ENCODE measurements at places on chromosomes 4 and X.

GRCh38 chr4:137735561-137736104 is 203.3 kb upstream of the PCDH18 start:
- DNase-seq, result no peak

DNA sequence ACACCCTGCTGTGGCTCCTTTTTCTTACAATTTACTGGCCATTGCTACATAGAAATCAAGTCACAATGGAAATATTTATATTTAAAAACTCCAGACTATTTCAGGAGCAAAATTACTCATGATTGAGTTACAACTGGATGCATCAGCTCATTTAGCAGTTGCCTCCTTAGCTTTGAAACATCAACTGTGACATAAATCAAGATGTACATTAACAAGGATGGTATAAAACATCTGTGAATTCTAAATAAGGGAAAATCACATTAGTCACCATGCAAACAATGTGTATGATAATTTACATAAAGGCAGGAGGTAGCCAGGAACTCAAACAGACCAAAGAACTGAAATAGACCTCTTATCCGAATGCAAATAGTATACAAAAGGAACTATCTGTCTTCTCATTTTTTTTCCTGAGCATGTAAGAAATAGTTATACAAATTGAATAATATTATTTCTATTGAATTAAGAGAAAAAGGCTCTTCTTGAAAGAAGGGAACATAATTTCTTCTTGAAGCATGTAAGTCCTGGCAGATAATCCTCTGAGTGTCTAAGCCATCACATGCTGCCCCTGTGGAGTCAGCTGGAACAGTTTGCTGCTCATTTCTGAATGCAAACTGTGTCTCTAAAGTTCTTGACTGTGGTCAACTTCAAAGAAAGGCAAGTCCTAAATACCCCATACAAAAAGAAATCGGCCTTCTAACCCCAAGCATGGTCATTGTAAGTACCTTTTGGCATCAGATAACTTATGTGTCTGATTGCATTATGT is 151.2 kb downstream of the NAA11 start:
- no peak for DNase-seq

DNA sequence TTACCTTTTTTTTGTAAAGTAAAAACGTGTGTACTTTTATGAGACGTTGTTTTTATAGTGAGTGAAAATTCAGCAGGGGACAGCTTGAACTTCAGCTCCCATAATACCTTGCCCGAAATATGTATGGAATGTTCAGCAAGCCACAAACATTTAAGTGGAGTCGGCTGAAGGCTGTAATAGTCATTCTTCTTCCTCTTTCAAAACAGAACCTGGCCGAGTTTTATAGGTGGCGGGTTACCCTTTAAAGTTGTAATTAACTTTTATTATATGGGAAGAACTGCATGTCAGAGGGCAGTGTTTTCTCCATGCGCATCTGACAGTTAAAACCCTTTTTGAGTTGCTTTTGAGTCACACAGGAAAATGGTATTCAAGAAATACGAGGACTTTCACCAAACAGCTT is 50.7 kb downstream of the CLDN34 start:
- DNase-seq, result peak; percentile 57

DNA sequence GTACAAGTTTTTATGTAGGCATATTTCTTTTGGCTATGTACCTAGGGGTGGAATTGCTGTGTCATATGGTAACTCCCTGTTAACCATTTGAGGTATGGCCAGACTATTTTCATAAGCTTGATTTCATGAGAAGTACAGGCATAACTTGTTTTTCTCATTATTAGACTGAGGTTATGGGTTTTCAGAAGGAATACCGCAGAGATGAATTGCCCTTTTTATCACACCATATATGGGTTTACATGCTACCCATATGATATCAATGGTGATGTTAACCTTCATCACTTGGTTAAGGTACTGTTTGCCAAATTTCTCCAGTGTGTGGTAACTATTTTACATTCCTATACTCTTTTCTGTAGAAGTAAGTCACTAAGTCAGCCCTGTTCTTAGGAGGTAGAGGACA is 23.5 kb downstream of the RAB40A start:
- DNase-seq, result no peak

- DNase-seq, result no peak
Observed at GRCh38 chr4:109738104-109738872, 8.4 kb upstream of the PLA2G12A start.

DNA sequence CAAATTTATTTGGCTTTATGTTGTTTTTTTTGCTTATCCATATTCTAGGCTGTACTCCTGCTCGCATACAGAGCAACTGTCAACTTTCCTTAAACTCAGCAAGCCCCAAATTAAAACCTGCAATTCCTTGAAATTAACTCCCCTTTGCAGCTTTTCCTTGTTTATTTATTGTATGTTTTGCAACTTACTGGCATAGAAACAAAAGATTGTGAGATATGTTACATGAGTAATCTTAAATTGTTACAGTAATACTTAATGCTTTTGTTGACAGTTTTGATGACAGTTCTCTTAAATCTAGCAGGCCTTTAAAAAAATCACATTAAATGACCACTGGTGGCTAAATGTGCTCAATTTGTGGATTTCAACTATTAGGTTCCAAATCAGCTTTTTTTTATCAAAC is 4.5 kb downstream of the DDX3X start:
- DNase-seq, result no peak
